Activated CD4-positive, CD25-positive, alpha-beta regulatory T cell treated with anti-CD3 and anti-CD28 coated beads, Interleukin-2, amount 50 U/mL, for 16 hours (primary cell): ENCODE measurements at places on chromosomes 4 and X.

- no peak for DNase-seq
Observed at GRCh38 chr4:133150486-133151340, 1.6 kb downstream of the PCDH10 start.

- DNase-seq = peak; percentile 54
Observed at GRCh38 chrX:17736856-17737709, at the start of gene SCML1. SCML1 (plus strand) TSS chrX:17737493; CDS start chrX:17744187, 6,694 bp downstream.

DNA sequence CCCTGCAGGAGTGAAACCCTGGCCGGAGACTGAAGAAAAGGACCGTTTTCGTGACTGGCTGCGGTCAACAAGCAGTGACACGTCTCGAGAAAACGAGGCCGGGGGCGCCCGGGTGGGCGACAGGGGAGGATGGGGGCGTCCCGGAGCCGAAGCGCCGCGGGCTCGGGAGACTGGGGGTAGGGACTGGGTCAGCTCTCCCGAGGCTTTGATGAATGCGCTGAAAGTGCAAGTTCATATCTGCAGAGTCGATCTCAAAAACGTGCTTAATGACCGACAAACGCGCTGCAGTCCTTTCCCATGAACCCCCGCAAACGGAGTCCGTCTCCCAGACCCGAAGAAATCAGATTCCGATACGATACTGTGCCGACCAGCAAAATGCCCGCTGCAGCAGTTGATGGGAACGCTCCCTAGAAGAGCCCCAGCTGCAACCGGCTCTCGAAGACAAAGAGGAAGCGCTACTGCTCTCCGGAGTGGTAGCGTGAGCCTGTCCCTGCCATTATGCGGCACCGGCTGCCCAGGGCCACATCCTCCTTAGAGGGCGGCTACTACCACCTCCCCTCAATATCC, 806 bp upstream of the CD99L2 start:
- no peak for DNase-seq

- DNase-seq = no peak
Observed at GRCh38 chr4:188201851-188202250, 62.6 kb downstream of the TRIML1 start.

GRCh38 chr4:138852681-138853080, 162.9 kb upstream of the NOCT start:
- DNase-seq = no peak

DNA sequence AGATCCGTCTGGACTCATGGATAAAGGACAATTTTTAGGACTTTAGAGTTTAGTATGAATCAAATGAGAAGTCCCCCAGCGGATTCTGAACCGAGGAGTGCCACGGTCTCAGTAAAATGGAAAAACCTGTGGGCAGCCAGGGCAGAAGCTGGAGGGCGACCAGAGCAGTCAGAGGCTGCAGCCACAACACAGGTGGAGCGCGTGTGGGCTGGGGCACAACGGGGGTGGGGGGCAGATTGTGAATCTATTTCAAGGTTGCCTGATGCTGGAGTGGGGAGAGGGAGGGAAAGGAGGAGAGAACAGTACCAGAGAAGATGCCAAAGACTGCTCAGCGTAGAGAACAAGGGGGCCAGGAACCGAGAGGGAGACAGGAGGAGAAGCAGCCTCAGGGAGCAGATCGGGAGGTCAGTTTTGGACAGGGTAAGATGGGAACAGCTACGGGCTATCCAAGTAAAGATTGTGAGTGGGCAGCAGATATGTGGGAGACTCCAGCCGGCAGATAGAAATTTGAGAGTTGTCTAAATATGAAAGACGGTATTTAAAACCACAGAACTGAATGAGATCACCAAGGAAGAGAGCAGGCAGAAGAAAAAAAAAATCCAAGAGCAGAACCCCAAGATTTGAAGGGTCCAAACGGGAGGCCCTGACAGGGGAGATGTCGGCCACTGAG, 9.5 kb downstream of the FAT1 start:
- no peak for DNase-seq

DNA sequence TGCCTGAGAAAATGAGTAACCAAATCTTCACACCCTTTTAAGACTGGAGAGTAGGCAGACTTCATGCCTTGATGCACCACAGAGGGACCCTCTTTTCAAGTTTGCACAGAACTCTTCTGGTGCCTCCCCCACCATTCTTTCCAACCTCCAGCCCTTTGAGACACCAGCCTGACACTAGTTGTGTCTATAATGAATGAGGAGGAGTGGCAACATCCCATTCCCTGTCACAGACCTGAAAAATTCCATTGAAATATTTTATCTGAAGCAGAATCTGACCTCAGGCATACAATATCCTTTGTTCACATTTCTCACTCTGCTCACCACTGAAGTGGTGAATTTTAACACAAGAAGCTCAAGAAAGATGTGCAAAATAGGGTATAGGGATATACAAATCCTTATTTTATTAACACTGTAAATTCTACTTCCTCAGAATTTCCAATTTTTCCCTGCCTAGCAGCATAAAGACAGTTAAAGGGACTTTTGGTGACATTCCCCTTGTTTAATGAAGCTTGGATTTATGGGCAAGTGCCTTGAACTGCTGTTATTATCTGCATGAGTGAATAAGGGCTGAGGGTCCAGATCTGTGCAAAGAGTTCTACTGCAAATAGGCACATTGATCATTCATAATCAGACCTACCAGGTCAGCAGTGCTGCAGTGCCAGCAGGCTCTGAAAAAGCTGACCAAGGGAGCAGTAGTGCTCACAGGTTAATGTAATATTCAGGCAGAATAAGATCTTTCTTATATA, 149.9 kb upstream of the PAQR3 start:
- no peak for DNase-seq

DNA sequence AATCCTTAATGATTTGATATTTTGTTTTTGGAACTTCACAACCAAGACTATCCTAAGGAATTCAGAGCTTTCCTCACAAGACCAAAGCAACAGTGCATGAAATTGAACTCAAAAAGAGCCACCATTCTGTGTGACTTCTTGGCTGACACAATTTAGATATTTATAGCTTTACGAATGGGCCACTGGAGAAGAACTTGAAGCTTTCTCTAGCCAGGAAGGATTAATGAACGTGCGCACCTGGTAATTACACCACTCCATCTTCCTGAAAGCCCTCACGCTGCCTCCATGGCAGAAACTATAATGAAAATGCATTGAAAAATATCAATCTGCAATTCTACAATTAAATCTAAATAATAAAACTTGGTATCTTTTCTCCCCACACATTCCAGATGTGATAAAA, 1057.8 kb downstream of the DMD start:
- no peak for DNase-seq

- DNase-seq = no peak
Observed at GRCh38 chr4:159051245-159052071, 51.4 kb upstream of the RAPGEF2 start.

DNA sequence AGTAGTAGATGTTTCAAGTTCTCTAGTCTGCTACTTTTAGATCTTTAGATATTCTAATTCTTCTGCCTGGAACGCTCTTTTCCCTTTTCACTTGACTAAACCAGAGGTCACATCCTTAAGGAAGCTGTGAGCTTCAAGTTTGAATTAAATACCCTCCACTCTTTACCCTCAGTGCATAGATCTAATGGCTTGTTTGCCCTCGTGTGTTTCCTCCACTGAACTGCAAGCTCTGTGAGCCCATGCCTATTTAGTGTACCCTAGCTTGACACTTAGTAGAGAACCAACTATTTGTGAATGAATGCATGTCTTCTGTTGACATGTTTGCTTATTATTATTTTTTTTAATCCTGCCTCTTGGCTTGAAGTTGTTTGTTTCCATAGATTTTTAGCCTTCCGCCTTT, 138.3 kb downstream of the PDE5A start:
- DNase-seq = no peak

GRCh38 chrX:133399411-133399810, 15.9 kb downstream of the GPC4 start:
- no peak for DNase-seq

DNA sequence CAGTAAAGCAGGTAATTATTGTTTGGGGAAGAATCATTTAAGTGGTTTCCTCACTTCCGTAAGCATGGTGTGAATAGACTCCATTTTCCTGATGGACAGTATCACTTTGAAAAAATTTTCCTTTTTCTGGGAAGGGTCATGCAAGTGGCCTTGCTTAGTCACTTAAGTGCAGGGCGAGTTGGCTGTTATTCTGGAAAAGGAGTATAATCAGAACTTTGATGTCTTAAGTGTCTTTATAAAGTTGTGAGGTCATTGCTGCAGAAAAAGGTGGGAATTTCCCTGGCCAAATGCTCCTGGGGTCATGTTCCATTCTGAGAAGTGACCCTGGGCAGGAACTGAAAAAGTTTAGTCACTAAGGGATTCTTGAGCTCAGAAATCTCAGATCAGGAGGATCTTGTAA, 146.1 kb upstream of the OTUD4 start:
- DNase-seq = no peak

- DNase-seq = no peak
Observed at GRCh38 chr4:52946855-52947254, 84.7 kb downstream of the RASL11B start.

DNA sequence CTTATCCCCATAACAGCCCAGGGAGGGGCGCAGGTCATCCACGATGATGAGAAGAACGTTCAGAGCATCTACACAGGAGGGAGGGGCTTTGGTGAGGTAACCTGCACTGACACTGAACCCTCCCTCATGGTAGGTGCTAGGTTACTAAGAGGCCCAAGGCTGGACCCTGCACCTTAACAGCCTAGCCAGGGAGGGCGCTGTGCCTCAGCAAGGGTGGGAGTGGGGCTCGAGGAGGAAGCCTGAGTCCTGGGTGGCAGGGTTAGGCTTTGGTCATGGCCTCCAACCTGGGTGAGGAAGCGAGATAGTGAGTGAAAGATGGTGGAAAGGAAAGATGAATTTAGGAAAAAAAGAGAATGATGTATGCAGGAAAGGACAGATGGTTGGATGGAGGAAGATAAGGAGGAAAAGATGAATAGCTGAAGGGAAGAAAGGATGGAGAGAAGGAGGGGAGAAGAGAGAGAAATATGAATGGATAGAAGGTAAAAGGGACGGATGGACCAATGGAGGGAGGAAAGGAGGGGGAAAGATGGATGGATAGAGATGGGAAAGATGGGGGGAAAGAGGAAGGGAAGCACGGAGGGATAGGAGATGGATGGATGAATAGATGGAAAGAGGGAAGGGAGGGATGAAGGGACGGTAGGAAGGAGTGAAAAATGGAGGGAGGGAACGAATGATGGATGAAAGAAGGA, 736 bp downstream of the IDS start:
- peak; percentile 38 for DNase-seq

DNA sequence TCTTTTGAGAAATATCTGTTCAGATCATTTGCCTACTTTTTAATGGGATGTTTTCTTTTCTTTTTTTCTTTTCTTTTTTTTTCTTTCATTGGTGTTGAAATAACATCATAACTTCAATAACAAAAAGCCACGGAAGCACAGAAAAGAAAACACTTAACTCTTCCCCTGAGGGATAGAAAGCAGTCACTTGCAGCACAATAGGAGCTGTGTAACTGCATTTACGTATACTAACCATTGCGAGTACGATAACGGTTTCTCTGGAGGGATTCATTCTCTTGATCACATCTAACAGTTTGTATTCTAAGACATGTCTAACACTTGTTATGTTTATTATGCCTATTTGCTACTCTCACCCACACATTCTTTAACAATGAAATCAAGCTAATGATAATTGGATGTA, 27.3 kb downstream of the C4orf46 start:
- DNase-seq = no peak

GRCh38 chrX:85903692-85904471, 143.5 kb downstream of the CHM start:
- no peak for DNase-seq

DNA sequence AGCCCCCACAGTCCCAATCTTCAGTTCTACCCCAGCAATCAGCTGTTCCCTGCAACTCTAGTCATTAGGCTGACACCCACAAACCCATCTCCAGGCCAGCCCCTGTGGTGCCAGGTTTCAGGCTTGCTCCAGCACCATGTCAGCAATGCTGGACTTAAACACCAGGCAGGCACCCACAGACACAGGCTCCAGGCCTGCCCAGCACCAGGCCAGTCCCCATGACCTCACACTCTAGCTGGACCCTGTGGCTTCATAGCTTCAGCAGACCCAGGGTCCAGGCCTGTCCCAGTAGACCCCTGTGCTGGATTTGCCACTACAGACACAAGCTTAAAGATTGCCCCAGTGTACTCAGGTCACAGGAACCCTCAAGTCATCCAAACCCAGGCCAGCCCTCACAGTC, 300.3 kb downstream of the CHIC1 start:
- DNase-seq = no peak

- DNase-seq = no peak
Observed at GRCh38 chr4:176383273-176384077, 63.7 kb downstream of the SPCS3 start.

DNA sequence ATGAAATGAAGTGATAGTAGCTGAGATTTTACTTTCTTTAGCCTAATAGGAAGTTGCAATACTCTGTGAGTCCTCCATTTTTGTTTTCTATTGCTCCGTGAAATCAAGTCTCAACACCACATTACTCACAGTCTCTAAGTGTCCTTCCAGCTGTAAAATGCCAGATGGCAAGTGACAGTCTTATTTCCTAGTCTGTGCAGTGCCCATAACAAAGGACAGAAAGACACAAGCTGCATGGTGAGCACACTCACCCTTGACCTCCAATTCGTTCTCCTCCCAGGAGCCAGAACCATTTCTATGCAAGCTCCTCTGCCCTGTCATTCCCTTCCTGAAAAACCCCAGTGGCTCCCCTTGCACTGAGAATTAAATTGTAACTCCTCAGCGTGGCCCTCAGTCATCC, 101.6 kb downstream of the PARM1 start:
- DNase-seq = no peak

- no peak for DNase-seq
Observed at GRCh38 chr4:10732235-10732913, 47.8 kb upstream of the CLNK start.

- DNase-seq = no peak
Observed at GRCh38 chrX:135522878-135523693, 2.6 kb downstream of the INTS6L start.

GRCh38 chr4:113020966-113021365, 28.5 kb upstream of the ANK2 start:
- DNase-seq = no peak

DNA sequence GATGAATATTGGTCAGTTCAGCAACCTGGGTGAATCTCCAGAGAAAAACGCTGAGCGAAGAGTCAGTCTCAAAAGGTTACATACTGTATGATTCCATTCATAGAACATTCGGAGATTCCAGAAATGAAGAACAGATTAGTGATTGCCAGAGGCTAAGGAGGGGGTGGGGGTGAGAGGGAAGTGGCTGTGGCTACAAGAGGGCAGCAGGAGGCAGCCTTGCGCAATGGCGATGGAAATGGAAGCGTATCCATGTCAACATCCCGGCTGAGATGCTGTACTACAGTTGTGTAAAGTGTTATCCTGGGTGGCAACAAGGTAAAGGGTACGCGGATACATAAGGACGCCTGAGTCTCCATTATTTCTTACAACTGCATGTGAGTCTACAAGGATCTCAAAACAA, 18.0 kb downstream of the LYAR start:
- no peak for DNase-seq
